Upper lobe of left lung (tissue), 6 donors: ENCODE measurements at places on chromosomes 11 and 22. TPM values are rescaled to one million over a fixed set of nuclear protein-coding genes. Genes with fewer than 3 reads are reported as not detected.

GRCh38 chr11:132185726-132186592 lies 815.5 kb downstream of the NTM start:
- no peaks in the 10 kb centered on the region for H3K27me3 ChIP-seq
- no peaks in the 10 kb centered on the region for H3K36me3 ChIP-seq
- DNase-seq = no peak
- no peak overlapping the region for H3K27ac ChIP-seq
- no peak overlapping the region for H3K4me3 ChIP-seq

DNA sequence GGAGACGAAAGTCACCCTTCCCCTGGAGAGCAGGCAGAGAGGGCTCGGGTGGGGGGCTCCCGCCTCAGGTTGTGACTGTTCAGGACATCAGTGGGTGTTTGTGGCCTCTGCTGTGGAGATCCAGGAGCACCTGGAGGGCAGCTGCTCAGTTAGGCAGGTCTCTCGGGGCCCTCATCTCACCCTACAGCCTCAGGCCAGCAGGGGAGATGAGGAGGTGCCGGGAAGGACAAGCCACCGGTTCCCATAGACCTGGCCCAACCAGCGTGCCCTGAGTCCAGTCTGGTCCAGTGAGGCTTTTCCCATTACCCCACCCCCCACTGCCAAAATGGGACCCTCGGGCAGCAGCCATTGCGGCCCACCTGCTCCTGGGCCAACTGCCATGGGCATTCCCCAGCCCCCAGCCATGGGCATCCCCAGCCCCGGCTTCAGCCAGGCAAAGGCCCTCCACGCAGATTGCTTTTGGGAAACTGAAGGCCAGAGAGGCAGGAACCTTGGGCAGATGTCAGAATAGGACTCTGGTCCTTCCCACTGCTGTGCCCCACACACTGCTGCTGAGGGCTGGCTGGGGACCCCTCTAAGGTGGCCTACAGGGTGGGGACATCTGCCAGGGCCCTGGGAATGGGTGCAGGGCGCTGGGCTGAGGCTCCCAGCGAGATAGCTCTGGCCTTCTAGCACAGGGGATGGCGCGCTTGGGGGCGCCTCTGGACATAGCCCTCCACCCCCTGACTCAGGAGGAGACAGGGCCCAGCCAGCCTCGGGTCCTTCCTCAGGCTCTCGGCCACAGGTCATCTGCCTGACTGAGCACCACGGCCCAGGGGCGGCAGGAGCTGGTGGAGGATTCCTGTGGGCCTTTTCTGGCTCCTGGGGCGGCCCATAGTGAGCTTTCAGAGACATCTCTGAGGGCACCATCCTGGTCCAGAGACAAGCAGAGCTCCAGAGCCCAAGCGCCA lies 4.8 kb downstream of the PIM3 start:
- DNase-seq = peak; percentile 80
- peaks cover 44% of the 10 kb centered on the region for H3K36me3 ChIP-seq
- H3K4me1 ChIP-seq = peaks cover 63% of the 10 kb centered on the region
- H3K27ac ChIP-seq = peak overlapping the region; percentile 98
- no peaks in the 10 kb centered on the region for H3K27me3 ChIP-seq

SYT13 gene
- total RNA-seq = 0.78 TPM

RHOD gene
- 37.7 TPM for total RNA-seq
